Activated naive CD8-positive, alpha-beta T cell treated with anti-CD3 and anti-CD28 coated beads, Interleukin-2, amount 50 U/mL, for 16 hours (primary cell): ENCODE measurements at places on chromosomes 7 and 10.

GRCh38 chr10:110495731-110496552 lies 1.8 kb upstream of the DUSP5 start:
- DNase-seq = peak; percentile 30

DNA sequence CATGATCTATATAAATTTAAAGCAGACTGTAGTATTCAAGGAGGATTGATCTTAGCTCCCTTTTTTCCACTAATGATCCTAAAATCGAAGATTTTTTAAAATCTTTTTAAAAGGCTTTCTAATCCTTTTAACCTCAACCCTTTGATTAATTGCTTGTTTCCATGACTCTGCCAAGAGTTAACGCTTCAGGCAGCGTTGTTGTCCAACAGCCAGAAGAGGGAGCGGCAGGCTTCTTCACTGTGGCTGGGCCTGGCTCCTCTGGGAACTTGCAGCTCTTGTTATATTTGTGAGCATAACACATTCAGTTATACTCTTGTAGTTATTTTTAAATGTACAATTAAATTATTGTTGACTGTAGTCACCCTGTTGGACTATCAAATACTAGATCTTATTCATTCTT lies 26.3 kb downstream of the CRCP start:
- no peak for DNase-seq

DNA sequence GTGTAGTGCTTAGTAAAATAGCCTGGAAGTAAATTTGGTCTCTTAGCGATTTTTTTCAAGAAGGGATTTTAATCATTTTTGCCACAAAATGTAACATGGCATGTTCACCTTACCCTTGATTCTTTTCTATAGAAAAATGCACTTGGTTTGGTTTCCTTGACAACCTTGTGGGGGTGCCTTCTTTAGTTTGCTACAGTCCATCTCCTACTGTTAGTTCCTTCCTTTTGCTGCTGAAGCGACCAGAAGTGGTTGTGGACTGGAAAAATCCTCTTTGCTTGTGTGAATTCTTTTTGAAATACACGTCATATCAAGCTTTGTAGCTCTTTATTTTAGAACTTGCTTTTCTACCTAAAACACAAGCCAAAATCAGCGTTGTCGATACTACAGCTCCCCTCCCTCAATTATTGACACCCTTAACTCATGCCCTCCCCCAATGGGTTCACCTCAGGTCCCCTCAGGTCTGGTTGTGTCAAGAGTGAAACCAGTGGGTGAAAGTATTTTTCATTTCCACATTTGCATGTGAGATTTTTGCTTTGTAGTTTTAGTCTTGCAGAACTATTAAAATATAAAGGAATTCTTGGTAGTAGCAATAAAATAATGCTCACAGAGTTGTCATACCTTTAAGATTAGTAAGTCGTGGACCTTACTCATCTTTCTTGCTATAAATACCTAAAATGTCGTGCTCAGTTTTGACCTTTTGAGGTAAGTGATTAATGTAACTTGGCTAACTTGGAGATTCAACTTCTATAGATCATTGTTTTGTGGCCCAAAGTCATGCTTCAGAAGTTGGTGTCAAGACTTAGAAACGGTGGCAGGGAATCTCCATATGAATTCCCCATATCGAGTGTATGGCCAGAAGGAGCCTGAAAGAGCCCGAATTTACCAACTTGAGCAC lies 1.5 kb downstream of the ACTR3B start:
- DNase-seq = no peak

GRCh38 chr10:118698421-118698820 lies 56.3 kb downstream of the CACUL1 start:
- peak; percentile 75 for DNase-seq

- no peak for DNase-seq
Measured at GRCh38 chr10:6114805-6115341, 26.0 kb downstream of the RBM17 start.

DNA sequence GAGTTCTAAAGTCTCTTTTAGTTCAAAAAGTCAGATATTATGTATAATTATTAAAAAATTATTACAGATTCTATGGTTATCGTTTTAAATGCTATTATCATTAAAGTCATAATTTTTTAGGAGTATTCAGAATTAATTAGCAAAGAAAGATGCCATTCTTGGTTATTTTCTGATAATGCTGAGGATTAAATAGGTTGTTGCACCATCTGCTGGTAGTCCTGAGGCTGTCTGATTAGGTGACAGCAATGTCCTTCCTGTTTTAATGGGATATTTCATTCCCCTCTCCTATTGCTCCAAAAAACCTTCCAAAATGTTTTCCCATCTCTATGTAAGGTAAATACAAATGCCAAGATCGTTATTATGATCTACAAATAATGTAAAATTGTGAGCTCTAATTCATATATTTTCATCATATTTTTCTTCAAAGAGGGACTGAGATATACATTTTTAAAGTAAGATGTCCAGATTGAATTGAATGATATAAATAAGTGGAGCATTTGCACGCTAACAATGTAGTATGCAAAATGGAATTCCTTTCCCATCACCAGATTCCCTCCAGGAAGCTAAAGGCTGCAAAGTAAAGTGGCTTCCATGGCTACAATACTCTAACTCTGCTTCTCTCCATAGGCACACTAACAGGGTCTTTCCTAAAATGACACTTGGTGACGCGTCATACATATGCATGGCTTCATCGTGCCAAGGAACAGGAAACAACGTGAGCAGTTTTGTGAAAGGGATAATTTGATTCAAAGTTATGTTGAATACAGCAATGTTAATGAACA lies 58.8 kb upstream of the AKR1E2 start:
- no peak for DNase-seq

- DNase-seq = no peak
Measured at GRCh38 chr7:84913731-84914130, 273.1 kb downstream of the SEMA3D start.

DNA sequence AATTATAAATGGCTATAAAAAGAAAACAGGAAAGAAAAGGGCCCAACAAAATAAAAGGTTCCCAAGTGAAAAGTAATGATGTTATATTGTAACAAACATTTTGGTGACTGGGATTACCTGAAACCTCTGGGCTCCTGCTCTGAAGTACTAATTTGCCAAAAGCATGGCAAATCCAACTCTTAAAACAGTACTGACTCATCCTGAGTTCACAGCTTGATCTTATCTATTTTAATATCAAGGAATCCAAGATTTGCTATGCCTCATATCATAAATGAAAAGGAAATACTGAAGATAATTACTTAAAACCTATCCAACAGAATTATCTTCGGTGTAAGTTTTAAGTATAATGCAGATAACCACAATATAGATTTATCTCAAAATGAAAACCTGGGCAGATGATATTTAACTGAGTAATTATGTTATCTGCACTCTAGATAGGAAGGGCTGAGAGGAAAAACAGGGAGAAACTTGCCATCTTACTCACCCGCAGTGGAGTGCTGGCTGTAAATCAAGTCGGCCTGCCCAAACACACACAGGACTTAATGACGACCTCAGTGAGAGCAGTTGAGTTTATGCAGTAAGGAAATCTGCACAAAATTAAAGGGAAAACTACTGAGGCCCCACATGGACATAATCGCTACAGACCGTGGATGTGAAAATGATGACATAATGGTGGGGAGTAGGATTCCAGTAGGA lies 48.4 kb downstream of the MPP7 start:
- DNase-seq = no peak

GRCh38 chr10:28298951-28299350 lies 3.9 kb downstream of the MPP7 start:
- no peak for DNase-seq

GRCh38 chr7:48052748-48053147 lies 17.4 kb downstream of the C7orf57 start:
- DNase-seq = no peak

DNA sequence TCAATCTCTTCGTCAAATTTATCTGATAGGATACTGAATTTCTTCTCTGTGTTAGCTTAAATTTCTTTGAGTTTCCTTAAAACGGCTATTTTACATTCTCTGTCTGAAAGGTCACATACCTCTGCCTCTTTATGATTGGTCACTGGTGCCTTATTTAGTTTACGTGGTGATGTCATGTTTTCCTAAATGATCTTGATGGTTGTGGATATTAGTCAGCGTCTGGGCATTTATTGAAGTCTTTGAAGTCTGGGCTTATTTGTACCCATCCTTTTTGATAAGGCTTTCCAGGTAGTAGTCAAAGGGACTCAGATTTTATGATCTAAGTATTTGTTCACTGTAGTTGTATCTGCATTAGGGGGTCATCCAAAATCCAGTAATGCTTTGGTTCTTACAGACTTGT lies 1407.5 kb upstream of the LRRTM3 start:
- DNase-seq = no peak

DNA sequence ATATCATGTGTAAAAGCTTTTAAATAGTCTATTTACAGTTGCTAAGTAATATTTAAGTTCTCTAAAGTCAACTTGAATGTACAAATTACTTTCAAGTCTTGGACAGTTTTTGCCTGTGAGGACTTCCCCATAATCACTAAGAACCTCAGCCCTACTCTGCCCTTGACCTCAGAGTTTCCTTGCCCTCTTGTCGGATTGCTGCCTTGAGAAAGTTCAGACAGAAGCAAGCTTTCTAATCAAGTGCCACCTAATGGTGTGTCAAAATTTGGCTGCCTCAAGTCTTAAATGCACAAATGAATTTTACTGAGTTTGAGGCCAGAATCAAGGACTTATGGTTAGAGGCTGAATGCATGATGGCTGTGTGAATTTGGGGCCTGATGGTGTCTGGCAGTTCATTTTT lies 88.3 kb upstream of the KAT6B start:
- no peak for DNase-seq

DNA sequence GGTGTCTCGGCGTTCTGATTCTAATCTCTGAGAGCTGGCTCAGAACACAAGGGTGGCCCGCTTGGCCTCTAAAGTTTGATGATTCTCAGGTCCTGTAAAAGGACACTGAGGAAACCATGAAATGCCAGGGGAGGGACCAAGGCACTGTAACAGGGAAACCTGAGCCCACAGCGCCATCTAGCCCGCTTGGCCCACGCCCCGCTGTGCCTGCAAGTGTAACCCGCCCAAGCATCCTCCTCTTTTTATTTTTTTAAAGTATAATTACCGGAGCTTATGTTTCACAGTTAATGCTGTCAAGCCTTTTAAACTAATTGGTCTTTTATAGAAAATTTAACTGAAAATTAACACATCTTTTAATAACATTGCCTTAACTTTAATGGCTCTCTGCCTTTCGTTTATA lies 734.7 kb downstream of the KCNMA1 start:
- DNase-seq = no peak

DNA sequence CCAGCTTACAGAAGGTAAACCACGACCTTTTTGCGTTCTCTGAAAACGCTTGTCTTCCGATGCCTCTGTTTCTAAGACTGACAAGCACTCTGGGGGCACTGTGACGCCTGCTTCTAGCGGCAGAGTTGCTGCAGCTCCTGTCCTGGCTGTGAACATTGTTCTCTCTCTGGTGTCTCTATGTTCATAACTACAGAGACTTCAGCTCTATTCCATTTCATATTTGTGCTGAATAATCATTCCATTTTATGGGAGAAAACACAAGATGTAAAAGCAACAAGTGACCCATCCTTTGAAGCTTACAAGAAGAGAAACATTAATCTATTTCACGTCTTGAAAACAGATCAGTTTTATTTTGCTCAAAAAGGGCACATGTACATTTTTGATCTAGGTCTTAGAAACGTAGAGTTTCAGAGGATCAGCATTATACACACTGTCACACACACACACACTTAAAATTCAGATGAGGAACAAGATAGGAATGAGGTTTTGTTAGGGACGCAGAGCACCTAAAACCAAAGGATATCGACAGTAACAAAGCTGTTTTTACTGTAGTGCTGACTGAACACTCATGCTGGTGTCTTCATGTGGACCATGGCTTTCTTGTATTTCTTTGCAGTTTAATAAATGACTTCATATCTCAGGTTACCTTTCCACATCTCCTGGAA lies 3.0 kb downstream of the IKZF1 start:
- peak; percentile 26 for DNase-seq

DNA sequence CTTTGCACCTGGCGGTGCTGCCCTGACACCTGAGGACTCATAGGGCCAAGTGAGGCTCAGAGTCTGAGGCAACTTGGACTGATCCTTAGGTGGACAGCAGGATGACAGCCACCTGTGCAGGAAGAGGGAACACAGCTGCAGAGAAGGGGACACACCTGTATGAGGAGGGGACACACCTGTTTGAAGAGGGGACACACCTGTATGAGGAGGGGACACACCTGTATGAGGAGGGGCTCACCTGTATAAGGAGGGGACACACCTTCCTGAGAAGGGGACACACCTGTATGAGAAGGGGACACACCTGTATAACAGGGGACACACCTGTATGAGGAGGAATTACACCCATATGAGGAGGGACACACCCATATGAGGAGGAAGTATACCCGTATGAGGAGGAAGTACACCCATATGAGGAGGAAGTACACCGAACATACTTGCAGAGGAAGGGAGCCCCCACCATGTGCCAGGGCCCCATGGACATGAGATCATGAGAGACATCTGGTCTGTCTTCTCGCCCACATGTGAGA lies 285.9 kb downstream of the ADARB2 start:
- no peak for DNase-seq

- no peak for DNase-seq
Measured at GRCh38 chr10:9379183-9379582, 1324.7 kb downstream of the GATA3 start.

DNA sequence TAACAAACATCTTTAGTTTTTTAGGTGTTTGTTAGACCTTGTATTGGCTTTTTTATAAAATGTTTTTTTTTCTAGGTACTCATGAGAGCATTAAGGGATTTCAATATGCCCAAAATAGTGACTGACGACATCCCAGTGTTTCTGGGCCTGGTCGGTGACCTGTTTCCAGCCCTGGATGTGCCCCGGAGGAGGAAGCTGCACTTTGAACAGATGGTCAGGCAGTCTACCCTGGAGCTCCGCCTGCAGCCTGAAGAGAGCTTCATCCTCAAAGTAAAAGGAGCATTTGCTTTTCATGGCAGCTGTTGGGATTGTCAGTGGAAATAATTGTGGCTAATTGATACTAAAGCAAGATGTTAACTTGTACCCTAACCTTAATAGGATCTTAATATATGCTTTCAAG lies 161.5 kb downstream of the DNAH11 start:
- no peak for DNase-seq

DNA sequence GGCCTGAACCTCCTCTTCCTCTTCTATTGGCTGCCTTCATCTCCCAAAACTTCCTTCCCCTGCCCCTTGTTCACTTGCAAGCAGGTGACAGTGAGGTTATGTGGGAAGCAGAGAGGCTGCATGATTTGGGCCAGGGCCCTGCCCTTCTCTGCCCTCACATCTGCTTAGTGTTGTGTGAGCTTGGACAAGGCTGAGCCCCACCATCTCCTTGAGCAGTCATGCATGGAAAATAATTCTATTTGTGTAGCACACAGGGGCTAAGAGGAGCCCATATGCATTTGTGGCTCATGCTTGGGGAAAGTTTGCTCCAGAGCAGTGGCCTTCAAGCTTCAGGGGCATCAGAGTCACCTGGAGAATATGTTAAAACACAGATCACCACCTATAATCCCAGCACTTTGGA lies 26.8 kb upstream of the AQP1 start:
- no peak for DNase-seq
